NCI-H1436 treated with DMSO at 0.1 percent for 48 hours (cell line): ENCODE measurements at places on chromosomes 12 and 14.

- DNase-seq, result no peak
Observed at GRCh38 chr12:52655720-52656124, 3.7 kb upstream of the KRT2 start.

- no peak for DNase-seq
Observed at GRCh38 chr14:99181804-99182520, 90.0 kb downstream of the BCL11B start.

DNA sequence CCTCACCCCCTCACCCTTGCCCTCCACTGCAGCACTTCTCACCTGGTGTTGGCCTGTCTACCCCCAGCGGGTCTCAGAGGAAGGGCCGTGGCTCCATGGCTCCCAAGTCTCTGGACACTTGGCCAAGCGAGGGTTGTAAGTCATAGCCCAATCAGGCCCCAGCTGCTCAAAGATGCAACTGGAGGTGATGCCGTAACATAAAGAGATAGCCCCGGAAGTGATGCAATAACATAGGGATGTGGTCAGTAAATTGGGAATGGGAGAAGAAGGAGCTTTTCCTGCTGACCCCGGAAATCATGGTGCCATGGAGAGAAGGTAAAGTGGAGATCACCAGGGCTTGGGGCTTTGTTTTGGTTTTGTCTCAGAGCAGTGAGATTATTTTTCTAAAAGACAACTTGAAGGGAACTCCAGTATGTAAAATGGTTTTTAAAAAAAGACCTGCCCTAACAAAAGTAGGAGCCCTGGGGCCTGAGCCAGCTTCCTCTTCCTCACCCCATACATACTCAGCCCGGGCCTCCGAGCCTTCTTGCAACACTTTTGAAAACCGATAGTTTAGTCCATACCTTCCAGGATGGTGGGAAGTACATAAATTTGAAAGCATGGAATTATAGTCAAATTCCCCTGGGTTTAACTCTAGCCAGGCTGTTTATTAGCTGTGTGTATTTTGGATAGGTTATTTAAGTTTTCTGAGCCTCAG is 212.5 kb downstream of the CRADD start:
- DNase-seq, result no peak

GRCh38 chr12:74105434-74105833 is 432.2 kb upstream of the ATXN7L3B start:
- DNase-seq, result no peak

DNA sequence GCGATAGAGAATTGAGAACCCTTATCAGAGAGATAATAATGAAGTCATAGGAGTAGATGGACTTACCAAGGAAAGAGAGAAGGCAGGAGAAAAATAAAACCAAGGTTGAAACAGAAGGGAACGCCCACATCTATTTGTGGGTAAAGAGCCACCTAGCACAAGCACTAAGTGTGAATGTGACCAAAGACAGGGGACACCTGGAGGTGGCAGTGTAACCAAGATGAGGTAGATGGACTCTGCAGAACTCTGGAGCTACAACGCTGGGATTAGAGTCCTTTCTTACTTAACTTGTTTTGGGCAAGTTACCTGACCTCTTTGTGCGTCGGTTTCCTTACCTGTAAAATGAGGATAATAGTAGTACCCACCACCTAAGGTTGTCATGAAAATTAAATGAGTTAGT is 101.9 kb downstream of the SLC5A8 start:
- no peak for DNase-seq

- no peak for DNase-seq
Observed at GRCh38 chr14:92254786-92255185, 68.2 kb upstream of the SLC24A4 start.

DNA sequence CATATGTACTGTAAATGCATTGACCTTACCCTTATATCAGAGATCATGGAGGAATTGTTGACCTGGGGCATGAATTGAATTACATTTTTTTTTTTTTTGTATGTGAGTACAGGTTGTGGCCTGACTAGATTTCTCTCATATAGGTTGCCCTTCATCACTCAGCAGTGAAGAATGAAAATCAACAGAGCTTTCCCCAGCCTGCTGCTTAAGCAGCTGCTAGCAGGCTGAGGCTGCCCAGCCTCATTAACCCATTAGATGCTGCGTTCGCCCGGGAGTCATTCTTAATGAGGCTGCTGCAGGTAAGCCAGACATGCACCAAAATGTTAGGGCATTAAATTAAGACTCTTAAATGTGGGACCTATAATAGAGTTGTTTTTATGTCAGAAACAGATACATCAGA is 236.0 kb downstream of the ETNK1 start:
- DNase-seq, result no peak

DNA sequence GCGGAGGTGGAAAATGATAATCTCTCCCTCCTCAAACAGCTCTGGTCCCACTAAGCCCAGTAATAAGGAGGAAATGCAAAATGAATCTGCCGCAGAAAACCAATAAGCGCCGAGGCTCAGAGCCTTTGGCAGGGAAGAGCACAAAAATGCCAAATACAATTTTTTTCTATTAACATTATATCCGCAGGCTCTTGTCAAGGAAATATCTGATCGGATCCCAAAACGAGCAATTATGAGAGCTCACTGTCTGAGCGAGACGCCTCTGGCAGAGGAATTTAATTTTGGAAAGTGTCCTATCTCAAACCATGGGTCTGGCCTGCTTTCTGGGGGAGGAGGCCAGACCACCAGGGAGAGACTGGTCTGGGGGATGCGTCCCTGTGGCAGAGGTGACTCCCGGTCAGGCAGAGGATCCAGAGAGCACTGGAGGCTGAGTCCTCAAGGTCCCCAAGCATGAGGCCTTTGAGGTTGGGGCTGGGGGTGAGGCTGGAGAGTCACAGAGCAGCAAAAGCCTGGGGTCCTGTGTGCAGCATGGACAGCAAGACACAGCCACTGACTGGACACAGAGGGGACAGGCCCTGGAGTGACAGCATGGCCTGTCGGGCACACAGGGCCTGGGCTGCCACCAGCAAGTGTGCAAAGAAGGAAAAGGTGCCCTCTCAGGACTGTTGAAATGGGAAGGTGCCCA is 342.8 kb upstream of the SFSWAP start:
- no peak for DNase-seq

- no peak for DNase-seq
Observed at GRCh38 chr12:120376416-120376815, 7.5 kb upstream of the MSI1 start.

DNA sequence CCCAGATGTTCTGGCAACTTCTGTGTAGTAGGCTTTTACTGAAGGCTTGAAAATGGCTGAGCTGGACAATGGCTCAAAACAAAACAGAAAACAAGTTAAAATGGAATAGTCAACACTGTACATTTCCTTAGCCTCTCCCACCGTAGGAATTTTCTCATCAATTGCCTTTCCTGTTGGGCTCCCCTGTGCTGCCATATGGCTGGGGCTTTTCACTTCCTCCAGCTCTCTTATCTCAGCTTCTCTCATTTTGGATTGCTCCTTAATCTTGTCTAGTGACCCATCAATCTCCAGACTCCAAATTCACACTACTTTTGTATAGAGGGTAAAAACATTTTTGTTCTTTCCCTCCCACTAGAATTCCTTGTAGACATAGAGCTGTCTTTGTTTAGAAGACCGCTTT is 50.4 kb upstream of the RPH3A start:
- DNase-seq, result no peak

DNA sequence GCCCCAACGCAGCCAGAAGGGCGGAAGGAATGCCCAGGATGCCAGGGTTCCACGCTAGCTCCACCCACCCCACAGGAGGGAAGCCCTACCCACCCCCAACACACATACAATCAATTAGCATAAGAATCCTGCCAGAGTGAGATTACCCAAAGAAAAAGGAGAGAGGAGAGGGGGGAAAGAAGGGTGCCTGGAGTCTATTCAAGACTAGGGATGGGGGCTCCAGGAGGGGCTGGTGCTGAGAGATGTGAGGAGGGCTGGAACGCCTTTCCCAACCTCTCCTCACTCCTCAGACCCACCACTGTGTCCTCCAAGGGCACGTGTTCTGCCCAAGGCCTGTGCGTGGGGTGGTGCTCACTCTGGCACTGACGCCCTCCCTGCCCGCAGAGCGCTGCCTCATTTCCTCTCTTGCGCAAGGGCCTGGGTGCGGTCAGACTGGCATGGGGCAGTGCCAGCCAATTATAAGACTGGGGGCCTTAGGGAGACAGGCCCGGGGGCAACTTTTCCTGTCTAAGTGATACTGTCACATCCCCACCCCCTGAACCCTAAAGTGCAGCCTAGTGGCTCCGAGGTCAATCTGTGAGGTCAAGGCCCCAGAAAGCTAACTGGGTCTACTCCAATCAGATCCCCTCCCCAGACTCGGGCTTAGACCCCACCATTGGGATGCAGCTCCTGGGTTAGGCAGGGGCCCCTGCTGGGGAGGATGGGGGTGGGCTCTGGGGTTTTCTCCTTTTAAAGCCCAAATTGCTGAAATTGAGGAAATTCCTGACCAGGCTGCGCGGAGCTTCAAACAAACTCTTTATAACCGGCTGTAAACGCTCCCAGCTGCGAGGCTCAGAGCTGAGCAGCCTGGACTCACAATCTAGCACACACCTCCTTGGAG is 10.2 kb upstream of the ITGB7 start:
- no peak for DNase-seq

- no peak for DNase-seq
Observed at GRCh38 chr12:21438643-21439042, 1.2 kb downstream of the PYROXD1 start.

GRCh38 chr12:26239122-26239851 is 43.9 kb downstream of the SSPN start:
- no peak for DNase-seq

DNA sequence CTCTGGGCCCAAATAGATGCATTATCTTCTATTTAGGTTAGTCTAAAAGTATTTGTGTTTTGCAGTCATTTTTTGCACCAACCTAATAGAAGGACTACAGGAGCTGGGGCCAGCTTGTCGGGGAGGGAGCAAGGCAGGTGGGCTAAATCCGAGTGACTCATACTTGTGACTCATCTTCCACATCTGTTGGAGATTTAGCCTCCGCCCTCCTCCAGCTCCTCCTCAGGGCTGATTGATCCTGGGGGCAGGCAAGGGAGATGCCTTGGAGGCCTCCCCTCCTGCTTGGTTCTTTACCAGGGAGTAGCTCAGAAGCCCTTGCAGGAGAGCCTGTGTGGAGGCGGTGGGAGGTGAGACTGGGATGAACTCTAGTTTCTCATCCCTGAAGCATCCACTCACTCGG is 27.9 kb downstream of the RHOF start:
- no peak for DNase-seq

DNA sequence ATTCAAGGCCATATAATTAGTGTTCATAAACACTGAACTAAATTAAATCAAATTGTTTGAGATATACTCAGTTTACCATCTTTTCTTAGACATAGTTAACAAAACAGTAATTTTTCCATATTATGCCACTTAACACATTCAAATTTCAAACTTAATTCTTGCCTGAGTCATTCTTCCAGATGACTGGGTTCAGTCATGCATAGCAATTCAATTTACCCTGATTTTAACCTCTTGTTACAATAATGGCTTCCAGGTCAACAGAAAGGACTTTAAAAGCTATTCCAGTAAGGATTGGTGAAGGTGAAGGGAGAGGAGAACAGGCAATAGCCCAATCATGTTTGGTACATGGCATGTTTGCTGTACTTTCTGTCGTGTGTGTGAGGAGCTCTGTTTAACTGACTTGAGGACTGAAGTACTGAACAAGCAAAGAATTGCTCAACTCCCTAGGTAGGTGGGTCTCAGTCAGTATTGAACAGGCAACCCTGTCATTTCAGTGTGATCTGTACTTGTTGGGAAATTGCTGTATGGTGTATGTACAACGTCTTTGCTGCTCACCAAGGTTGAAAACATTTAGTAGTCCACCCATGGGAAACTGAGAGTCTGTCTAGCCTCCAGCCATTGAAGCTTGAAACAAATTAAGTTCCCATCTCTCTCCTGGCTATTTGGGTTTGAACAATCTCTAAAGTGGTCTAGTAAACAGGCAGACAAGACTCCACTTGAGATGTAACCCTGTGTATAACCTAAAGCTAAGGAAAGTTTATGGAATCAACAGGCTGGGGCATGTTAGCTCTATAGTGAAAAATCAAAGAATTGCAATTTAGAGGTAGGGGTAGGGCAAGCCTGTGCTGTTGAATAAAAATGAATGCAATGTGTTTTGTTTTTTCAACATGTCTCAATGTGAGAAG is 327.2 kb downstream of the BTG1 start:
- no peak for DNase-seq

- DNase-seq, result no peak
Observed at GRCh38 chr14:53367644-53368026, 214.5 kb upstream of the DDHD1 start.

- DNase-seq, result no peak
Observed at GRCh38 chr12:39574785-39575497, 44.7 kb downstream of the ABCD2 start.

DNA sequence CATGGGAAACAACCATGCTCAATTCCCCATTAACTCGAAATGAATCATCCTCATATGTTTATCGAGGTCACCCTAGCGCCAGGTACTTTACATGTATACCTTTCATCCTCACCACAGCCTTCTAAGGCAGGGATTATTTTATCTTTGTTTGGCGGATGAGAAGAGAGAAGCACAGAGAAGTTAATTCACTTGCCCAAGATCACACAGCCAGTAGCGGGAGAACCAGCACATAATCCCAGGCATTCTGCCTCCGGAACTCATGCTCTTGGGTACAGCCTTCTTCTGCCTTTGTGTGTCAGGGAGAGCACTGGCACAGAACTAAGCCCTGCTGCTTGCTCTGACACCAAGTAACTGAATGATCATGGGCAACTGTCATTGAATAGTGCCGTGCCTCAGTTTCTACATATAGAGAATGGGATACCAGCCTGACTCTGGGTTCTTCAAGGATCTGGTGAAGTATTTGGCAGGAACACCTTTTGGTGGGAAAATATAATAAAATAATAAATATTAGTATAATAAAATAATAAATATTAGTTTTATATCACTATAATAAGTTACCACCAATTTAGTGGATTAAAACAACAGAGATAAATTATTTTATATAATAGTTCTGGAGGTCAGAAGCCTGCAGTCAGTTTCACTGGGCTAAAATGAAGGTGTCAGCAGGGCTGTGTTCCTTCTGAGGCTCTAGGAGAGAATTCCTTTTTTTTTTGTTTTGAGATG is 220.9 kb downstream of the AACS start:
- no peak for DNase-seq

- no peak for DNase-seq
Observed at GRCh38 chr12:125797421-125798175, 732.4 kb downstream of the AACS start.
